Activated CD4-positive, alpha-beta memory T cell treated with anti-CD3 and anti-CD28 coated beads for 36 hours (primary cell): ENCODE measurements at places on chromosomes 3 and 15.

- no peak for DNase-seq
Observed at GRCh38 chr3:133127381-133127780, 89.2 kb downstream of the TMEM108 start.

- DNase-seq, result no peak
Observed at GRCh38 chr15:61106044-61106834, 122.9 kb downstream of the RORA start.

- peak; percentile 46 for DNase-seq
Observed at GRCh38 chr15:72197460-72198355, at the start of gene GRAMD2A. Gene GRAMD2A (minus strand): TSS chr15:72197787.

DNA sequence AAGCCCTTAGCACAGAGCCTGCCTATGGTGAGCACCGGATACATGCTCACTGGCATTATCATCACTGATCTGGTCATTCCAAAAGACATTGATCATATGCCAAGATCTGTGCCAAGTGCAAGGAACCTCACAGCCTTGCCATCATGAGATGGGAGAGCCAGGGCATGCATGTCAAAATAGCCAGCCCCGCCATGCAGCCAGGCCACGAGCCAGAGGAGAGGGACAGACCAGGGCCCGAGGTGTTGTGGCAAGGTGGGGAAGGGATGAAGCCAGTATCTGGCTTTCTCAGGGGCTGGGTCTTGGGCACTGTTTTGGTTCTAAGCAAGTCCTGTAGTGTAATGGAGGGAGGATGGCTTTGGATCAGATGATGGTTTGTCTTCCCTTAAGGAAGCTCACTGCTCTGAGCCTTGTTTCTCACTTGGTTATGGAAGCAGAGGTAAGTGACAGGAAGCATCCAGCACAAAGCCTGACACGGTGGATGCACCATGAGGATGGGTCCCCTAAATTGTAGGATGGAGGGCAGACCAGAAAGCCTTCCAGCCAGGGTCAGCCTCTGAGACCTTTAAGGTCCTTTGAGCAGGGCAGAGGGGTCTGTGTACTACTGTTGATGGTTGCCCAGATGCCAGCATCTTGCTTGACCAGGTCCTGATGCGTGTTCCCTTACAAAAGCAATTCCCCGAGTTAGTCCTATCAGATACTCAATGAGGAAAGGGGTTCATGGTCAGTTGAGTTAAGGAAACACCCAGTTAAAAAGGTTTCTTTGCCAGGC, 247.7 kb upstream of the TLE3 start:
- no peak for DNase-seq

DNA sequence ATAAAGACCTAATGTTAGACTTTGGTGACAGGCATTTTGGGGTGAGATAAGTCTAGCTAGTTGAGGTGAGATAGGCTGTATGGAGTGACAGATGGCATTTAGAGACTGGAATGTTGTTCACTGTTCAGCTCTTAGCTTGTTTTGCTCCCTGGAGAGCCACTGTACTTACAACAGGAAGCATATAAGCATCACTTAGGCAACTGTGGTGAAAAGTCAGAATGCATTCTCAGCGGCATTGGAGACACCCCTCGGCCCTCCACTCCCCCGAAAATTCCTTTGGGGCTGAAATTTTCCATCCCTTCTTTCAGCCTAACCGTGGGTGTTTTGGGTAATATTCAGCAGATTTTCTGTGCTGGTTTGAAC, 73.4 kb downstream of the SLCO3A1 start:
- no peak for DNase-seq

DNA sequence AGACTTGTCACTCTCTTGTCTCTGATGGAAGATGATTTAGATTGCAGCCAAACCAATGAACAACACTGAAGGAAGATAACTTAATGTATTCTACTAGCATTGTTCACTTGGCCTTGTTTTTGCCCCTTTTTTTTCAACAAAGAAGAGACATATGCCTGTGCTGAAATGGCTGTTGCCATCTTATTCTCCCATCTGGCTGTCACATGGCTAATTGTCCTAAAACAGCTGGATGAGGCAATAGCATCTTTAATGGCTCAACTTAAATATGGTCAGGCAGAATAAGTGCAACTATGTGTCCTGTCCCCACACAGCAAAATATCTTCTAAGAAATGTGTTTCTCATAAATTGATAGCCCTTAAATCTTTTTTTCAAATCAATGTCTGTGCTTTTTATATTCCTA, 576.9 kb downstream of the TUSC7 start:
- DNase-seq, result no peak

DNA sequence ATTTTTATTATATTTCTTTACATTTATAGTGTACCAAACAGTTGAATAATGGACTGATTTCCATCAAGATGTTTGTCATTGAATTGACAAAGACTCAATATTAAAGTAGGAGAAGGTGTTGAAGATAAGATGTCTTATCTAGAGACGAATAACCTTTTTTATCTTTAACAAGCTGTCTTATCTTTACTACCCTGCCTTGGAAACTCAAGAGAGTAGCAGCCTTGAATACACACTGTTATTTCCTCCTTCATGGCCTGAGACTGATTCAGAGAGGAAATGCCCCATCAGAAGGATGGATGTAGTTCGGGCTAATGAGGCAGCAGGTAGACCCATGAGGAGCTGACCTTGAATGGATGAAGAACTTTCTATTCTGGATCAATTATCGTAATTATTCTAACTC, 365.1 kb upstream of the SEMA6D start:
- DNase-seq, result no peak

DNA sequence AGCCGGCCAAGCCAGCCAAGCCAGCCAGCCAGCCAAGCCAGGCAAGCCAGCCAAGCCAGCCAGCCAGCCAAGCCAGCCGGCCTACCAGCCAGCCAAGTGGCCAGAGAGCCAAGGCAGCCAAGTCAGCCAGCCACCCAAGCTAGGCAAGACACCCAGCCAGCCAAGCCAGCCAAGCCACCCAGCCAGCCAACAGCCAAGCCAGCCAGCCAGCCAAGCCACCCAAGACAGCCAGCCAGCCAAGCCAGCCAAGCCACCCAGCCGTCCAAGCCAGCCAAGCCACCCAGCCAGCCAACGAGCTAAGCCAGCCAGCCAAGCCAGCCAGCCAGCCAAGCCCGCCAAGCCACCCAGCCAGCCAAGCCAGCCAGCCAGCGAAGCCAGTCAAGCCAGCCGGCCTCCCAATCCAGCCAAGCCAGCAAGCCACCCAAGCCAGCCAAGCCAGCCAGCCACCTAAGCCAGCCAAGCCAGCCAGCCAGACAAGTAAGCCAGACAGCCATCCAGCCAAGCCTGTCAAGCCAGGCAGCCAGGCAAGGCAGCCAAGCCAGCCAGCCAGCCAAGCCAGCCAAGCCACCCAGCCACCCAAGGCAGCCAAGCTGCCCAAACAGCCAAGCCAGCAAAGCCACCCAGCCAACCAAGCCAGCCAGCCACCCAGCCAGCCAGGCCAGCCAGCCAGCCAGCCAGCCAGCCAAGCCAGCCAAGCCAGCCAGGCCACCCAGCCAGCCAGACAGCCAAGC, 200.5 kb downstream of the GOLGA6L6 start:
- DNase-seq, result peak; percentile 48

DNA sequence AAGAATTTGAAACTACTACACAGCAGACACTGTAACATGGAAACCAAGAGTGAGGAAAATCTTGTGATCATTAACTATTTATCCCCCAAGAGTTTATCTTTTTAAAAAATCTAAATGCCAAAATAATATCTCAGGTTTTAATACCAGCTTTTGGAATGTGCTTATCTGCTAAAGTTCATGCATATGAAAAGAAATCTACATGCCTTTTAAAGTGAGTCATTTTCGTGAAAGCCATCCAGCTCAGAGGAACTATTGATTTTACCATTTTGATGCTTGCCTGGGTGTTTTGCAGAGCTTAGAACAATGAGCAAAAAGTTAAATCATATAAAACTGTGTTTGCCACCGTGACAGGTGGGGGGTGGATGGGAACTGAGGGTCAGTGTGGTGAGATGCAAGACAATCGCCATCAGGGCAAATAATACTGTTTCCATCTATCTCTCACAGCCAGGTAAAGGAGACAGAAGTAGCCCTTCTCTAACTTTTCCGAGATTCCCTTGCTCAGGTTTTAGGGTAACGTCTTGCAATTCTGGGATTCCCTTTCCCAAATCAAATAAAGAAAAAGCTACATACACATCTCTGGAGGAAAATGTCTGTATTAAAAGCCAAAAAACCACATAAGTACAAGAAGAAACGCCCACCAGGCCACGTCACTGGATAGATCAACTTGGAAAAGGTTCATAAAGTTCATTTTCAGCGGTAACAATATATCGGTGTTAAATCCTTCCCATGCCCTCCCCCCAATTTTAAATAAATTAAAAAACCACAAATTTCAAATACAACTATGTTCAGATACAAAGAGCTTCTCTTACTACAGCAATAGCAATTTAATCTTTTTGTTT, 2.0 kb downstream of the TMEM158 start:
- DNase-seq, result peak; percentile 26

DNA sequence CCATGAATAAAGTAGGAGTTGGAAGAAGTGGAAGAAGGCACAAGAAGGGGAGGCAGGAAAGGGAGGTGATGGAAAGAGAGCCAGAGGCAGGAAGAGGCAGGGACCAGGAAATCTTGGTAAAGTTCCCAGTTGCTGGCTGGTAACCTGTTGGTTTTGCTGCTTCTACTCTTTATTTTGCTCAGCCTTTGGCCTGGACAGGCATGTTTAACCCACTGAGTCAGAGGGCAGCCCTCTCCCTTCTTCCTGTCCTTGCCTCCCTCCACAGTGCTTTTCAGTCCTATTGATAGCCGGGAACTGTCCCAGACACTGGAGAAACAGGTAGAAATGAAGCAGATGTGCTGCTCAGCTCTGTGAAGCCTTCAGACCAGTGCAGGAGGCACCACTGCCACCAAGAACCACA, 43.4 kb upstream of the APEH start:
- no peak for DNase-seq

- no peak for DNase-seq
Observed at GRCh38 chr3:10315771-10316344, 5.1 kb downstream of the SEC13 start.

DNA sequence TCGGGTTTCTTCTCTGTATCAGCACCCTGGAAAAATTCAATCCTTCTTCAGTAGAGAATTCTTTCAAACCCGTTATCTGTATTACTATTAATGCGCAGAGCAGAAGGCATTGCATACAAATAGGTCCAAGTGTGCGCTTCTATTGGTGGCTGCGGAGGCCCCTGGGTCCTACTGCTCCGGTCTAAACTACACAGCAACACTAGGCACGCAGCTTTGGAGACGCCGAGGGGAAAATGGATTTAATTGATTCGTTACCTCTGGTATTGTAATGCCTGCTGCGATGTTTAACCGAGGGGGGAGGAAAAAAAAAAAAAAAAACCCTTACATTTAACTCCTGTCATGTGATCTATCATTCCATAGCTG, at the start of gene ROBO1:
TSS of gene ROBO1 (minus strand) at position 94 of the 363 bp plus-strand sequence.
- no peak for DNase-seq

- no peak for DNase-seq
Observed at GRCh38 chr15:70385711-70386110, 288.0 kb upstream of the TLE3 start.

- no peak for DNase-seq
Observed at GRCh38 chr15:29088666-29089065, 181.0 kb downstream of the NSMCE3 start.

GRCh38 chr3:157101486-157101885, 58.5 kb downstream of the CCNL1 start:
- no peak for DNase-seq

DNA sequence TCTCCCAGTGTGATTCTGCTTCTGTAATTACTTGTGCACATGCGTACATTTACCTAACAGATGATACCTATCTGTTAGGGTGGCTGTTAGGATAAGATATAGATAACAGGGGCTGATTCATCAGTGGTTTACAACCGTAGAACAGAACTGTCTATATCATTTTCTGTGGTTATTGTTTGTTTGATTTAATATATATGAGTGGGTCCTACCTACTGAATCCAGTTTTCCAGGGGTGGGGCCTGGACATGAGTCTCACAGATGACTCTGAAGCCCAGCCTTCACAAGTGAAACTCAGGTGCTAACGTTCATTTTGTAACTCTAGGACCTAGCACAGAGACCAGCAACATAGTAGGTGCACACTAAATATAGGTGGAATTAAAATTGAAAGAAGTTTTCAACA, 10.4 kb upstream of the ACAP2 start:
- DNase-seq, result no peak

DNA sequence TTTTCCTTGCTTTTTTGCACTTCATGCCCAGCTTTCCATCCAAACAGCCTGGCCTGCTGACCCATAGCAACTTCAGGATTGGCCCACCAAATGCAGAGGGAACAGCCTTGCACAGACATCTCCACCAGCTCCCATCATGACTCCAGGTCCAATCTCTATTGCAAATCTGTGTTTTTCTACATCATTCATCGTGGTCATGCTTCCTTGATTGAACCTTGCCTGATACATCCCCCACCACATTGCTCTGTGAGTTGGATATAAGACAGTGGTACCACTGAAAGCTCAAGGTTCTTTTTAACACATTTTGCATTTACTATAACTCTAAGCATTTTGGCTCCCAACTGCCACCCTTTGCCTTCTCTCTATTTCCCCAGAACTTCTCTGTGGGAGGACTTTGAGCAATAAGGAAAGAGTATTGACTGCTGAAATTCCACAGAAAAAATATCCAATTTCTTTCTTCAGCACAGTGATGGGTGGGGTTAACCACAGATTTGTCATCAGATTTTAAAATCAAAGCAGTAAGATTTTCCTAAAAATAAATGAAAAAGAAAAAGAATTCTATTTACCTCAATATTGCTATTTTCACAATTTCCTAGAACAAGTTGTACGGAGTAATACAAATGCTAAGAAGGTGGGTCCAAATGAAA, 114.6 kb upstream of the GALNT15 start:
- no peak for DNase-seq

DNA sequence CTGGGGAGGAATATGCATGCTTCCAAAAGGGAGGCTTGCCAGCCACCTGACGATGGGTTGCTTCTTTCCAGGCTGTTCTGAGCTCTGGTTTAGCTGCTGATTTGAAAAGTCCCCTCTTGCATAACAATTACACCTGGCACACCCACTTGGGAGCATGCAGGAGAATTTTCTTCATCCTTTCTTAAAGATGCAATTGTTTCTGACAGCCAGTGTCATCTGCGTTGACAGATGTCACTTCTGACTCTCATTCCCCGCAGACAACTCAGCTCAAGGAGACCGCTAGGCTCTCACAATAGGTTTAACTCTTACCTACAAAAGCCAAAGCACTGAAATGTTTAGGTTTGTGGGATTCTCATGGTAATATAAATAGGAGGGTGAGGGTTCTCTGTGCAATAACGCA, 185.6 kb upstream of the SYNPR start:
- DNase-seq, result no peak

DNA sequence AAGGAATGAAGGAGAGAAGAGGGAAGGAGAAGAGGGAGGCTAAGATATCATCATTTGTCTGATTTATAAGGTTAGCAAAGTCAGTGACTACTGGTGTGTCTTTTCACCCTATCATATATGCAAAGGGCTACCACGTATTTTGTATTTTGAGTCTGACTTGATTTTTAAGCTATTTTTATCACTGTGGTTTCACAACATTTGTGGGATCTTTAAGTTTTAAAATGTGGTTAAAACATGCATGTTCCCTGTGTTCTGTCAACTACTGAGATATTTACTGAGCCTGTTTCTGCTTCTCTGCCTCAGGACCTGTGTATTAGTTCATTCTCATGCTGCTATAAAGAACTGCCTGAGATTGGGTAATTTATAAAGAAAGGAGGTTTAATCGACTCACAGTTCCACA, 22.5 kb upstream of the SPTSSB start:
- DNase-seq, result no peak
